Gastroesophageal sphincter (tissue), 4 donors: ENCODE measurements at places on chromosomes 1 and 21. TPM values are rescaled to one million over a fixed set of nuclear protein-coding genes. Genes with fewer than 3 reads are reported as not detected.

The CLCA1 gene
- not detected for total RNA-seq

The FAAH gene
- total RNA-seq: 7.0 TPM

The GSTM4 gene
- total RNA-seq: 52.2 TPM

The PKNOX1 gene
- 15.3 TPM for total RNA-seq

The ST6GALNAC3 gene
- 3.2 TPM for total RNA-seq

The FCGR3B gene
- 1.2 TPM for total RNA-seq

The GRHL3 gene
- 0.13 TPM for total RNA-seq

The KMO gene
- total RNA-seq: not detected

The C1orf210 gene
- total RNA-seq: not detected

The NIBAN1 gene
- total RNA-seq: 544 TPM

The ATP1A4 gene
- total RNA-seq: not detected

The ANXA9 gene
- total RNA-seq: 0.31 TPM

The NBPF11 gene
- 6.3 TPM for total RNA-seq

The LCE2C gene
- total RNA-seq: not detected

The OXCT2 gene
- 2.6 TPM for total RNA-seq

The CYP2J2 gene
- total RNA-seq: 0.35 TPM

The PLD5 gene
- total RNA-seq: 0.77 TPM

The TAS1R1 gene
- not detected for total RNA-seq

The EFCAB14 gene
- total RNA-seq: 133 TPM

The PLA2G2D gene
- not detected for total RNA-seq

The CAMSAP2 gene
- total RNA-seq: 45.1 TPM

The TGFBR3 gene
- 188 TPM for total RNA-seq

The FRRS1 gene
- 2.7 TPM for total RNA-seq
